ENCODE measurements at places on chromosomes 7 and 10. TPM values are rescaled to one million over a fixed set of nuclear protein-coding genes. Genes with fewer than 3 reads are reported as not detected.

The NODAL gene
- not detected for polyA plus RNA-seq

The ZC3HAV1 gene
- 17.1 TPM for polyA plus RNA-seq

The PON2 gene
- polyA plus RNA-seq, result 110 TPM

The POLL gene
- 51.0 TPM for polyA plus RNA-seq

The CYP3A4 gene
- polyA plus RNA-seq, result not detected

The HUS1 gene
- 18.1 TPM for polyA plus RNA-seq

The C10orf67 gene
- not detected for polyA plus RNA-seq

The MYH16 gene
- polyA plus RNA-seq, result 0.01 TPM

- DNase-seq, result peak; percentile 41
Observed at GRCh38 chr7:55052081-55052480, 33.3 kb downstream of the EGFR start.

DNA sequence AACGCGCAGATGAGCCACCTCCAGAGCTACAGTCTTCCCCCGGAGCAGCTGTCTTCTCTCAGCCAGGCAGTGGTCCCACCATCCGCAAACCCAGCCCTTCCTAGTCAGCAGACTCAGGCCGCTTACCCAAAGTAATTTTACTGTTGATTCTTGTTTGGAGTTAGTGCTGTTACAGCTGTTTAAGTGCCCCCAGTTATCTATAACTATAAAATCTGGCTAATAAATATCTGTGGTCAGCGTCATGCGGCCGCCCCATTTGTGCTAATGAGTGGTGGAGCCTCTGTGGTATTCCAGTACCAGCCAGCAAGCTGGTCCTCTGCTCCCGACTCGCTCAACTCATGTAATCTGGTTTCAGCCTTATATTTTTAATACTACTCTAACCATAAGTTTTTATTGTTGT lies 43.2 kb upstream of the TMEM236 start:
- no peak for DNase-seq

- no peak for DNase-seq
Observed at GRCh38 chr7:17432793-17433192, 134.3 kb downstream of the AHR start.

DNA sequence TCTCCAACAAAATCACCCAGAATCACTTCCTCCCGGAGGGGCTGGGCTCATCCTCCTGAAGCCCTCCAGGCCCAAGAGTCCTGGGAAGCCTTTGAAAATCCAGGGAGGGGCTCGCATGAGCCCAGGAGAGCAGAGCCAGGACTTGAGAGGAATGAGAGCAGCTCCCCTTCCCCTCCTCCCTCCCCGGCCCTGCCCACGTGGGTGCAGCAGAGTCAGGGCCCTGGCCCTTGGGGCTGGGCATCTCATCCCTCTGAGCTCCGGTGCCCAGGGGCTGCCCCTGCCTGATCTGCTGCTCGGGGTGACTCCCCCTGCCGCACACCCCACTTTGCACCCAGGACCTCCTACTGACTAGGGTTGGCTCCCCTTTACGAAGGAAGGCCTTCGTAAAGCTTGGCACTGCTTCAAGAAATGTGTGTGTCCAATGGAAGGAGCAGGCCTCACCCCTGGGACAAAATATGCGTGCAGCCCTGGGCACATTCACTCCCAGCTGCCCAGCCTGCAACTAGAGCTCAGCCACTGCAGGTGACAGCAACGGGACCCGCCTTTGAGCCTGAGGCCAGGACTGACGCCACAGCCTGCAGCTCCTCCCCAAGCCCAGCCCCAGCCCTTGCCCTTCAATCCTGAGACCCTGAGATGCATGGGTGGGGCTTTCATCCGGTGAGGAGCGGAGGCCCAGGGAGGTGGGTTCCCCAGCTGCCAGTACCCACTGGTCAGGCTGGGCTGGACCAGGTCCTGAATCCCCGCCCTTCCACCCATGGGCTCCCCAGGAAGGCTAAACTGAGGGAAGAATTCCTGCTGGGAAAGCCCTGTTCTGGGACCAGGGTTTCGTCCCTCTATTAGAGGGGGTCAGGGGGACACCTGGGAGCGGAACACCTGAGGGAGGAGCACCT lies 21.8 kb downstream of the PWWP2B start:
- DNase-seq, result no peak

GRCh38 chr7:30937416-30937815 lies 25.8 kb downstream of the AQP1 start:
- no peak for DNase-seq

DNA sequence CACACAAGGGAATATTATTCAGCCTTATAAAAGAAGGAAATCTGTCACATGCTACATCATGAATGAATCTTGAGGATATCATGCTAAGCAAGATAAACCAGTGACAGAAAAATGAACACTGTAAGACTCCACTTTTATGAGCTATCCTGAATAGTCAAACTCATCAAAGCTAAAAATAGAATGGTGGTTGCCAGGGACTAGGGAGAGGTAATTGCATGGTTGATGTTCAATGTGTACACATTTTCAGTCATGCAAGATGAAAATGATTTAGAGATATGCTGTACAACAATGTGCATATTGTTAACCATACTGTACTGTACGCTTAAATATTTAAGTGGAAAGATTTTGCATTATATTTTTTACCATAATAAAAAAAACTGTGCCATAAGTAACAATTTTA lies 1349.1 kb downstream of the XPNPEP1 start:
- DNase-seq, result no peak

GRCh38 chr10:8444630-8445029 lies 390.1 kb downstream of the GATA3 start:
- no peak for DNase-seq

GRCh38 chr10:42952349-42952748 lies 124.5 kb upstream of the RET start:
- DNase-seq, result no peak

DNA sequence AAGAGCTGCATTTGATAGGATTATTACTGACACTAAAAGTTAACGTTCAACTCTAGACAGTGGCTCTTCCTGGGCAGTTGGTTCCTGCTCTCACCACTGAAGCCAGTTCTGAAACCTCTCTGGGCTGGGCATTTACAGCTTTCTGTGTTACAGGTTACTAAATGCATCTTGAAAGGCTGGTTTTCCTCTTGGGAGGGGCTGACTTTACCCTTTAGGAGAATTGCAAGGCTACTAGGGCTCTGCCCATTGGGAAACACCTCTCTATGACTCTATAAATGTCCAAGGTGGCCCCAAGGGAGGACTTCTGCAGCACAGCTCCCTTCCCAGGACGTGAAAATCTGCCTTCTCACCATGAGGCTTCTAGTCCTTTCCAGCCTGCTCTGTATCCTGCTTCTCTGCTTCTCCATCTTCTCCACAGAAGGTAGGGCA lies at the start of gene GPR15LG:
Gene GPR15LG, plus strand, starts transcription at position 301 of the 429 bp plus-strand sequence. Its CDS starts 51 bp downstream, at position 352.
- no peak for DNase-seq

- no peak for DNase-seq
Observed at GRCh38 chr7:100752994-100753393, 19.6 kb downstream of the ZAN start.

DNA sequence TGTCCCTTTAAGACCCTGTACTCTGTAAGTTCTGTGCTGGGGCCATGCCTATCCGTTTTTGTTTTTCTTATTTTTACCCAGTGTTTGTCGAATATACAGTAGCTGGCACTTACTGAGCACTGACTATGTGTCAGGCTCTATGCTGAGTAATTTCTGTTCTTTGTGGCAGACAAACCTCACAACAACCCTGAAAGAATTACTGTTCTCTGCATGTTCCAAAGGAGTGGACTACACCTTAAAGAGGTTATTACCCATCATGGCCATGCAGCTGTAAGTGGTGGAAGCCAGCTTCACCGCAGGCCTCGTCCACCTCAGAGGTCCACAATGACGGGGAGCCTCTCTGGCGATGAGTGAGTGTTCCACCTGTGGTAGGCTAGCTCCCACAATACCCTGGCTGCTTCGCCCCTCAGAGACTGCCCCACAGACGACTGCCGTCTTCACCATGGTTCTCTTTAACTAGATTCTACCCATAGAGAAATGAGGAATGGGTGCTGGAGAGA lies 30.1 kb upstream of the RBM20 start:
- no peak for DNase-seq

DNA sequence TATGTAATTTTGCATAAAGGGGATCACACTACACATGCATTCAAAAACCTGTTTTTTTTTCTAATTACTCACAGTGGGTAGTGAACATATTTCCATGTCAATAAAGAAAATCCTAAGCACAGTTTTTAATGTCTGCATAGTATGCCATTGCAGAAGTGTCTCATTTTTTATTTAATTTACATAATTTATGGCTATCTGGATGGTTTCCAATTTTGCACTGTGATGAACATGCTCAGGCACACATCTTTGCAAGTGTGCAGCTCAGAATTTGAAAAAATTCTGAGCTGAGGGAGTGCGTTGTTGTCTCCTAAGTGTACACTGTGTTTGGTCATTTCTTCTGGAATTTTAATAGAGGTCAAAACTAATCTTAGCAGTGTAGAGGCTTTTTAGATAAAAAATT lies 2.2 kb downstream of the NPFFR1 start:
- DNase-seq, result no peak

DNA sequence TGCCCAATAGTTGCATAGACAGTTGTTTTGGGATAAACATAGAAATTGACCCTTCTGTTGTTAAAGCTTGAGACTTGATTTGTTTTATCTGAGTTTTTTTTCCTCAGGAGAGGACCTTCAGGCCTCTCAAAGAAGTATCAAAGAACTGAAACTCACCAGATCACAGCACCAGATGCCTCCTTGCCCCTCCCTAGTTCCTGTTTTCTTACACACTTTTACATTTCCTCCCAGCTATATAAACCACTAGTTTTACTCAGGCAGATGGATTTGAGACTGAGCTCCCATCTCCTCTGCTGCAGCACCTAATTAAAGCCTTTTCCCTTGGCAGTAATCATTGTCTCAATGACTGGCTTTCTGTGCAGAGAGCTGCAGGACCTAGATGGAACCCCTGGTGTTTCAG lies 150.6 kb upstream of the NRG3 start:
- no peak for DNase-seq

DNA sequence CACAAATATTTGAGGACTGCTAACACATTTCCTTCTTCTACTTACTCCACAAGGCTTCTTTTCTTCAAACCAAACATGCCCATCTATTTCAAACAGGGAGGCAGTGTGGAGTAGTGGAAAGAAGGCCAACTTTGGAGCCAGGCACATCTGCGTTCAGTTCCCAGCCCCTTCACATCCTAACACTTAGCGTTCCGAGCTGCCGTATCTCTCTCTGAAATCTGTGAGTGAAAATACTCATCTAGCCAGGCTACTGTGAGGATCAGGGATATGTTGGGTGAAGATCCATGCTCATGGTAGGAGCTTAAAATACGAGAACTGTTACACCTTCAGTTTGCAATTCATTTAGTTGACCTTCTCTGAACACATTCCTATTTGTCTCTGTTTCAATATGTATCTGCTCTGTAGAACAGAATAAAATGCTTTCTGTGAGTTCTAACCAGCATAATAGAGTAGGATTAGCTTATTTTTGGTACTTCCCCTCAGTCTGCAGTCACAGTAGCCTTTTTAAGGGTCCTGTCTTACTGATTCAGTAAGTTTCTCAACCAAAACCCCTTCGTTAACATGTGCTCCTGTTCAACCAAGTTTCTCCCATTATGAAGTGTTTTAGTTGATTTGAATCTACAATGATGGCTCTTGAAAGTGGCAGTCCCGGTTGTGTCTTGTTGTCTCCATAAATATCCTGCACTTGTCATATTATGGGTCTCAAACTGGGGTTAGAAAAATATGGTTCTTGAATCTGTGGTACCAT lies 3.3 kb upstream of the MEST start:
- no peak for DNase-seq

- no peak for DNase-seq
Observed at GRCh38 chr10:131078131-131078881, 233.2 kb downstream of the TCERG1L start.

- DNase-seq, result no peak
Observed at GRCh38 chr7:9657257-9657656, 1223.8 kb downstream of the NXPH1 start.

All from endothelial cell of umbilical vein (primary cell).